Hepatocyte (in vitro differentiated cells): ENCODE measurements at places on chromosomes 13 and 19. TPM values are rescaled to one million over a fixed set of nuclear protein-coding genes. Genes with fewer than 3 reads are reported as not detected.

The IRGC gene
- total RNA-seq = not detected in 2 replicates

DNA sequence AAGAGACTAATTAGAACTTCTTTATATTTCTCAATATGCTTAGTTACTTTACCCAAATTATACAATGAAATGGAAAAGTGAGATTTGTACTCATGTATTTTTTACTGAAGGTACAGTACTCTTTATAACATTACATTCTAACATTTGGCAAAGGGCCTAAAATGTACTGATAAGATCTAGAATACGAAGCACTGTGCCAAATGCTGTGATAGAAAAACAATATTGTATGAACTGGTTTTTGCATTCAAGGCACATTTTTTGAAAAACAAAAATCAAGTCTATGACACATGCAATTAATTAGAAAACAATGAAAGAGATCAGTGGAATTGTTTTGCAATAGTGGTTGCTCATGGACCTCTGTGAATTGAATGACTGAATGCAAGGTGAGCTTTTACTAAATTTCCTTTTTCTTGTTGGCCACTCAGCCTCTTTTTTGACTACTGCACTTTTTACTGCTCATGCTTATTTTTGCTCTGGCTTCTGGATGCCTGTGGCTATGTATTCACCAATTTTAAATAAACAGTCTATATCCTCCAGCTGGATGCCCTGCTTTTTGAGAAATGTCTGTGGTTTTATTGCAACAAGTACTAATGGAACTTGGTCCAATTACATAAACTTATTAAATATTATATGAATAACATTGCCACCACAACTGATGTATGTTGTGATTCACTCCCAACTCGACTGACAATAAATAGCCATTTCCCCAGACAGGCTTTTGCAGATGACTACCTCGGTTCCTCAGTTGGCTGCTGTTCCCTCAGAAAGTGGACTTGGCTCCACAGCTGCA is 41.4 kb upstream of the OBI1 start:
- no peak for DNase-seq

GRCh38 chr19:41915776-41916414 is 12.4 kb downstream of the ERFL start:
- DNase-seq = no peak

- DNase-seq = no peak
Observed at GRCh38 chr13:101283782-101284181, 132.5 kb downstream of the NALCN start.

DNA sequence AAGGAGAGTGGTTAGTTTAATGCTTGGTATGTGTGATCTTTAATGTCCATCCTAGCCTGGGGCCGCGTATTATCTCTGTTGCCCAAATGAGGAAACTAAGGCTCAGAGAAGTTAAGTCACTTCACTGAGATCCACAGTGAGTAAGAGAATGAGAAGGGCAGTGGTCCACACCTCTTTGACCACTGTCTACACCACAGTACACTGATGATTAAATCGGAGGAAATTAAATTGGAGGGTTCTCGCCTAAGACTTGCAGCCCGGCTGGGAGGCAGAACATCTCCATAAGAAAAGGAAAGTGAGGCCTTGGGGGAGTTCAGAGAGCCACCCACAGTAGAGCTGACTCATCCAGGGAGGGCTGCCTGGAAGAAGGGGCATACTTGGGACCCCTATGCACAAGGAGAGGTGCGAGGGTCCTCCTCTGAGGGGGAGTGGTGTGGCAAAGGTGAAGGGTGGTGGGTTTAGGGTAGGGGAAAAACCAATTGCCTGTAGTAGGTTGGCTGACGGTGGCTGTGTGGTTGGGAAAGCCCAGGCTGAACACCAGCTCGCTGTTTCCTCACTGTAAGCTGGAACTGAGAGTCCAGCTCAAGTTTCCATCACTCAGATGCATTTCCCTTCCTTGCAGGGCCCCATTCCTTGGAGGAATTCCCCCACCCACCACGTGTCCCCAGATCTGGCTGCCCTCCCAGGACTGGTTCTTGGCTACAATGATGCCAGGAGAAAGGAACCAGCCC is 15.0 kb upstream of the DHRS12 start:
- no peak for DNase-seq

- DNase-seq = no peak
Observed at GRCh38 chr19:36115453-36116343, at the start of gene TBCB. Gene TBCB, plus strand, starts transcription at chr19:36115468. Its CDS starts 93 bp downstream, at chr19:36115561.

- peak; percentile 87 for DNase-seq
Observed at GRCh38 chr19:39792999-39793546, 14.4 kb downstream of the LEUTX start.
